Glutamatergic neuron (in vitro differentiated cells): ENCODE measurements at places on chromosomes 6 and 20. TPM values are rescaled to one million over a fixed set of nuclear protein-coding genes. Genes with fewer than 3 reads are reported as not detected.

DNA sequence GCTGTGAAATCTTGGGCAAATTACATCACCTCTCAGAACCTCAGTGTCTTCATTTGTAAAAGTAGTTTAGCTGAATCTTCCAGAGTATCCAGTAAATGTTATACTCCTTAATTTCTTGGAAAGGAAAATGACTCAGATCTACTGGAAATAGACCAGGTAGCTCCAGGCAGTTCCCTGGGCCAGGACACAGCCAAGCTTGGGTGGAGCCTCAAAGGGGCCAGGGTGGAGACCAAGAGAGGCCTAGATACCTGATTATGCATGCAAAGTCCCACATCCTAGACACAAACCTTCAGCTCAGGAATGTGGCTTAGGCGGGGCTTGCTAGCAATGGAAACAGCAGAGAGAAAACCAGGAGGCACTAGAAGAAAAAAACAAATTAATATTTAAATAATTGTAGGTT, 272.8 kb downstream of the MAFB start:
- DNase-seq, result no peak

DNA sequence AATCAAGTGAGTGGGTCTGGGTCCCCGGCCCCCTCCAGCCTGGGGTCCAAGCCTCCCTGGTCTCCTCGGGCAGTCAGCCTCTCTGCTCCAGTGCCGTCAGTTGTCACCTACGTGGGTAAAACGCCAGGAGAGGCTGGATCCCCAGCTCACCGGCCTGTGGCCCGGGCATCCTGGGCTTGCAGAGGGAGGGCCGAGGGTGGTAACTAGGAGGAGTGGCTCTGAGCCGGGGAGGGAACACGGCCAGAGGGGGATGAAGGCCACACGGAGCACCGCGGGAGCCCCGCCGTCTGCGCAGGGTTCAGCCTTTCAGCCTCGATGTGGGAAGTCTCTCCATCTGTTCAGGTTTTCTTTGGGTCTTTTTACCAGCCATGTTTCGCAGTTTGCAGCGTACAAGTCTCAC, 29.5 kb upstream of the BHLHE23 start:
- no peak for DNase-seq

Gene RNF217
- 5.9 TPM for total RNA-seq

Gene KCNK15
- 0.22 TPM for total RNA-seq

Gene LY6G5C
- 13.8 TPM for total RNA-seq

DNA sequence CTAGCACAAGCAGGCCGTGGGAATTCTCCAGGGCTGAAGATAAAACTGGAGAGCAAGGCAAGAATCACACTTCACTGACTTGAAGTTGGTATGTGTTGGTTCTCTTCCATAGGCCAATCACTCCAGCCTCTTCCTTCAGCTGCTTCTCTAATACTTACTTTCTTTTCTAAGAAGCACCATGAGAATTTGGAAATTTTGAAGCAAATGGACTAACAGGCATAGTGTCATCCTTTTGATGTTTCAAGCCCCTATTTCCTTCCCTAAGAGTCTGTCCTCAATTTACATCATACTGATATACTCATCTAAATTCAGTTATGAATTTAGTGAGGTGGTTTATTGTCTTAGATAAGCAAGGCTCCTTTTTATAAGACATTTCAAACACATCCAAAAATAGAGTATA, 24.0 kb downstream of the SLC26A8 start:
- DNase-seq, result no peak

Gene CGAS
- 0.37 TPM for total RNA-seq

DNA sequence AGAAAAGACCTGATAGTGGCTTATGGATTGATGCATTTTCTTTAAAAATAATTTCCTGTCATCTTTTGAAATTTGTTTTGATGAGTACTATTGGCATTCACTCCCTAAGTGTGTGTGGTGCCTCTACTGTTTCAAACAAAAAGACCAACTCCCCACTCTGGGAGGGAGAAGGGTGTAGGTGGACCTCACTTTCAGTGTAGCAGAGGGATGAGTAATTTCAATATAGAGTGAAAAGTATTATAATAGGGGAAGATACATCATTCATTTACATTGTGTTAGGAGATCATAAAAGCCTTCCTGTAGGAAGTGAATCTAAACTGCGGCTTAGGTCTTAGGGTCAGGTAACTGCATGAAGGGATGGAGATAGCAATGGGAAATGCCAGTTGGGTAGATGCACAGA, 46.4 kb downstream of the SAMD3 start:
- DNase-seq, result no peak

Gene CRISP2
- total RNA-seq, result not detected

Gene TRIM31
- total RNA-seq, result not detected

DNA sequence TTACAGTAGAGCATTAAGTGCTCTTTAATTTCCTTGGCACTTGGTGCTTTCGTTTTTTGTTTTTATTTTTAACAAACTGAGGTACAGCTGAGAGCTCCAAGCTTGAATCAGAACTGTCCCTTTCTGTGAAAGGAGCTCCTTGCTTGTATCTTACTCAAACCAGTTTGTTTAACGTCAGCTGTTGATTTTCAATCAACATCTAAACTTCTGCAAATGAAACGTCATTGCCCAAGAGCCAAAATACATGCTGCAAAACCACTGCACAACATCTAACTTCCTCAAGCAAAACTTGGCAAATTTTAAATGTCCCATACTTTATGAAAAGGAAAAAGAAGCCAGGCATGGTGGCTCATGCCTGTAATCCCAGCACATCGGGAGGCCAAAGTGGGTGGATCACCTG, 15.2 kb downstream of the VNN2 start:
- no peak for DNase-seq
